Metanephros (tissue), 2 donors: ENCODE measurements at places on chromosomes 7 and 10. TPM values are rescaled to one million over a fixed set of nuclear protein-coding genes. Genes with fewer than 3 reads are reported as not detected.

Gene ZNF488
- total RNA-seq: 2.4 TPM

Gene LFNG
- 42.0 TPM for total RNA-seq

Gene LRGUK
- total RNA-seq: 4.7 TPM

Gene PDIA4
- 127 TPM for total RNA-seq

Gene HTR5A
- not detected for total RNA-seq

Gene NXPH1
- 0.23 TPM for total RNA-seq

Gene ANXA8L1
- 0.88 TPM for total RNA-seq

Gene PTPRN2
- total RNA-seq: 6.2 TPM

Gene SYT15
- total RNA-seq: 2.7 TPM

Gene GBX1
- total RNA-seq: 0.64 TPM

Gene FEZF1
- not detected for total RNA-seq

Gene NPTX2
- total RNA-seq: 2.3 TPM

Gene TRRAP
- total RNA-seq: 61.1 TPM

Gene ATRNL1
- 207 TPM for total RNA-seq

Gene SHTN1
- total RNA-seq: 5.3 TPM

Gene ADRB1
- total RNA-seq: 0.53 TPM

Gene AKR1D1
- total RNA-seq: 0.06 TPM

Gene STK31
- total RNA-seq: 0.64 TPM

Gene CYP3A7
- total RNA-seq: 0.35 TPM

Gene ASB10
- total RNA-seq: 3.4 TPM

Gene MPP7
- 9.1 TPM for total RNA-seq
